ENCODE measurements at places on chromosomes 5 and 9. TPM values are rescaled to one million over a fixed set of nuclear protein-coding genes. Genes with fewer than 3 reads are reported as not detected.
A peak's percentile ranks its signal among the peaks of the same experiment; 100 is the strongest.

- DNase-seq = no peak
Measured at GRCh38 chr9:114935119-114935518, 4.7 kb upstream of the TNFSF8 start.

DNA sequence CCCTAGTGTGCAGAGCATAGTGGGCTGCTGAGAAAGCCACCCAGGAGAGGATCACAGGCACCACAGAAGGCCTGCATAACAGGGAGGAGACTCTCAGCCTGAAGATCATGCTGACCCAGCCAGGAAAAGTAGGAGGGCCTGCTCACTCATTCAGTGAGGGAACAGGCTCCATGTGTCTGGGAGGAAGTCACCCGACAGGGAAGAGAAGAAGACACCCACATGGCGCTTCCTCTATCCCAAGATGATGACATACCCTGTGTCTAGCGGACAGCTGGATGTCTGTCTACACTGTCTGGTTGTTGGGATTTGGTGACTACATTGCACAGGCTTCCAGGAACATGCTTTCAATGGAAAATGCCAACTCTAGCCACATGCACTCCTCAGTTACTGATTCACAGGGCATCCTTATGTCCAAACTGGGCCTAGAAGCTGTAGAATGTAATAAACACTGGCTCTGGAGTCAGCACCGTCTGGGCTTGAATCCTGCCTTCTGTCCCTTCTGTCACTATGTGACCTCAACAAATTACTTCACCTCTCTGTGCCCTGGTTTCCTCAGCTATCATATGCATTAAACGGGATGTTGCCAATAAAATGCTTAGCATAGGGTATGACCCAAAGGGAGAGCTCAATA is 47.6 kb downstream of the KLHL3 start:
- DNase-seq = no peak

DNA sequence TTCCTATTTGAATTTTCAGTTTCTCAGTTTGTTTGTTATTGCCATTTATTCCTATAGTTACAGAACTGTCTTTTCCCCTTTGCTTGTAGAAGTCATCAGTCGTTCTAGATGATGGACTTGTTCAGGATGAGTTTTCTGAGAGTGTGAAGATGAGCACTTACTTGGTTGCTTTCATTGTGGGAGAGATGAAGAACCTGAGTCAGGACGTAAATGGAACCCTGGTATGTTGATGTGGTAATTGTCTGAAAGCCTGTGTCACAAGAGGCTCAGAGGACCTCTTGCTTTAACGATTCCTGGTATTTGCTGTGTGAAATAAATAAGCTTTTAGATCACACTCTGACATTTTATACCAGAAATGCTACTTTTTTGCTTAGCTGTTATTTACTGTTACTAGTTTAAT is 50.6 kb downstream of the LNPEP start:
- DNase-seq = no peak

DNA sequence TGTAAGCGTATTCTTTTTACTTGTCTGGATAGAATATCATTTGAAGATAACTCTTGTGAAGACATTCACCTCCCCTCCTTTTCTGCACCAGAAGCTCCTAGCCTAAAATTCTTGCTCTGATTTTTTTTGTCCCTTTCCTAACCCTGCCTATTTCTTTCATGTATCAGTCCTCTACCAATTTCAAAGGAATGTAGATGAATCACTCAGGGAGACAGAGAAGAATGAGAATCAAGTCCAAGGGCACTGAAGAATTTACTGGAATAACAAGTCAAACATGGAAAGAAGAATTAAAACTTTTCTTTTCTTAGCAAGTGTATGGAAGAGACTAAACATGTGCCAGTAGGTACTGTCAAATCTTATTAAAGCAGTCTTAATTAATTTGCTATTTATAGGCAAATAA is 618.7 kb downstream of the DNAH5 start:
- DNase-seq = peak; percentile 17

CDKN2B-AS1 gene
- 6.4 TPM for total RNA-seq

DNA sequence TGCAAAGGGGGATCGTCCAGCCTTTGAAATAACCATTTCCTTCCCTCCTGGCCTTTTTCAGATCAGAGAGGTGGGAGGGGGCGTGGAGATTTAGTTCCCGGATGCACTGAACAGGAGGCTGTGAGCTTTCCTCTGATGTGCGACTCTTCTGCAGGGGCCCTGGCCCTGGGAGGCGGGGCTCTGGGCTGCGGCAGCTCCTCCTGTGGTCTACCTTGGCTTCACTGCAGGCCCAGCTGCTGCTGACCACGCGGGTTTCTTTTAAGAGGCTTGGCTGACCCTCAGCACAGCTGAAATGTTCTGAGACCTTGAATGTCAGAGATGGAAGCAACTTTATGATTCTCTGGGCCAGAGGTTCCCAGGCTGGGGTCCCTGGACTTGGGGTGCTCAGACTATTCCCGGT is 27.0 kb upstream of the COL15A1 start:
- DNase-seq = peak; percentile 29

- DNase-seq = no peak
Measured at GRCh38 chr9:19940811-19941535, 152.1 kb upstream of the SLC24A2 start.

SV2C gene
- 0.08 TPM for total RNA-seq

SLC46A2 gene
- total RNA-seq = not detected

DNA sequence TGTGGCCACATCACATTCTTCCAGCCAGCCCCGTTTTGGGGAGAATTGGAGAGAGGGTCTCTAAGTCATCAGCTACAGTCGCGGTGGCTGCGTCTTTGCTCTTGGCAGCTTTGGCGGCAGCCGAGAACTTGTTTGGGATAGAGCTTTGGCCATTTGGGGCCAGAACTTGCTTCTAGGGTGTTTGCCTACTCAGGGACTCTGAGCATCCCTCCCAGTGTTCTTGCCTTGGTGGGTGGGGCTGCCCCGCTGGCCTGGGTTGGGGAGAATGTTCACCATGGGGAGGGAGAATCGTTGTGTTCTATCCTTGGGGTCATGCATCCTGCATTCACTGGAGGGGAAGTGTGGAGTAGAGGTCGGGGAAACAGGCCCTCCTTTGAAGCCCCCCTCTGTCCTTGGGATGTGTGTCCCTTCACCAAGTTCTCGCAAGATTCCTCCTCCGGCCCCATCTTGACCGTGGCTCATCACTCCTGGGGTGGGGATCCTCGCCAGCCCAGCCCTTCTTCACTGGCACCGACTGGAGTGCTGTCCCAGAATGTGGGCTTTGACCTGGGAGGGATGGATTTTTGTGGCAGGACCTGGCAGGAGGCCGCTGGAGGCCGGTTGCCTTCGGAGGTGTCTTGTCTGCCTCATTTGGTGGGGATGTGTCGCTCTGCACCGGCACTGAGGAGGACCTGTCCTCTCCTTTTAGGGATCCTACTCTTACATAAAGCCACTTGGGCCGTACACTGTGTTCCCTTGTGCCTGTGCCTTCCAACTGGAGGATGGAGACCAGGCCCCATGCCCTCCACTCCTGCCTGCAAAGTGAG is 3.5 kb downstream of the PHF2 start:
- DNase-seq = no peak

DNA sequence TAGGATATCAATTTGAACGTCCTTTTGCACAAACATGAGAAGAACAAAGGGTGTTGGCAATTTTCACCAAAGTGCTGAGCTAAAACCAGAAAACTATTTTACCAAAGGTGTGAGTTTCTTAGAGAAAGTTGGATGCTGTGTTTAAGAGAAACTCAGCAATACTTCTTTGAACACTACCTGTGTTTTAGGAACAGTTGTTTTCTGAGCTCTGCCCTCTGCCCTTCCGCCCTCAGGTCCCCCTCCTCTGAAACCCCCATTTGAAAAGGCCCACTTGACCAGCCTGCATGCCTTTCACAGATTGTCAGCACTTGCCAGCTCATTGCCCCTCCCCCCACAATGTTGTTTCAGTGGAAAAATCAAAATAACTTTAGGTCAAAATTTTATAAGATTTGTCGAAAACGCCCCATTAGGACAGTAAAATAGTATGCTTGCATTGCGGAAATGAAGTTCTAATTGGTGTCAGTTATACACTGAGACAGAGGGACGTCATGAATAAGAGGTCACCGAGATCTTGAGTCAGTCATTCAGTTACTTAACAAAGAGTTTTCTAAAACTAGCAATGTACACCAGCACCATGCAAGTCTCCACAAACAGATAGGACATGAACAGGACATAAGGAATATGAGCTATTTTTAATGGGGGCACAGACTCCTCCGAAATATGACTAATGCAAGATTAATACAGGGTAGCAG is 61.9 kb upstream of the IL7R start:
- DNase-seq = no peak

GRCh38 chr5:5340206-5340729 is 82.2 kb upstream of the ICE1 start:
- peak; percentile 90 for DNase-seq

Data from fibroblast of the aortic adventitia (primary cell).